Fibroblast of skin of right quadriceps (primary cell): ENCODE measurements at places on chromosomes 1 and 21.
A peak's percentile ranks its signal among the peaks of the same experiment; 100 is the strongest.

- DNase-seq: no peak
Observed at GRCh38 chr1:175669569-175669968, 73.8 kb downstream of the TNR start.

DNA sequence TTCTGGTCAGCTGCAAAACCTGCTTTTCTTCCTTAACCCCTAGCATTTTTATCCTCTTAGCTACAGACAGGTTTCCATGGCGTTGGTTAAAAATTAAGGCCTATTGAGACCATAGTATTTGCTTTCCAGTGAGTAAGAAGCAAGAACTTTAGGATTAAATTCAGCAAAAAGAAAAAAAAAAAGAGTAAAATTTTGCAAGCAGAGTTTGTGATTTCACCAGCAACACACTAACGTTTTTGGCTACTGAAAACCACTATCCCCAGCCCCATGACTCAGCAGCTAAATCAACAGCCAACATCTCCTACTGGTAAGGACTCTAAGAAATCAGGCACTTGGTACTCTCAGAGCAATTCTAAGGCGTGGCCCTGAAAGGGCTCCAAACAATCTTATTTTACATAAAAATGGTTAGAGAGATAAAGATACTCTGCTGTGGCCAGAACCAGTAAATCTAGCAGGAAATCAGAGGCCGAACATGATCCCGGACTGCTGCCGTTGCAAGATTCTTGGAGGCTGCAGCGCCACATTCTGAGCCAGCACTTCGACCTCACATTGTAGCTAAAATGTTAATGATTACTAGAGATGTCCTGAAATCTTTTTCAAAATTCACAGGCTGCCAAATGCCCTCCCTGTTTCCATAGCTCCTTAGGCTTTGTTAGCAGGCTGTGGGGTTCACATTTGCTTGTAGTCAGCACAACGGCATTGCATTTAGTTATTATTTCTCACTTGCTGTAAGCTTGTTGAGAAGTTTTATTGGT lies 1.6 kb upstream of the ENO1 start:
- DNase-seq: peak; percentile 97

DNA sequence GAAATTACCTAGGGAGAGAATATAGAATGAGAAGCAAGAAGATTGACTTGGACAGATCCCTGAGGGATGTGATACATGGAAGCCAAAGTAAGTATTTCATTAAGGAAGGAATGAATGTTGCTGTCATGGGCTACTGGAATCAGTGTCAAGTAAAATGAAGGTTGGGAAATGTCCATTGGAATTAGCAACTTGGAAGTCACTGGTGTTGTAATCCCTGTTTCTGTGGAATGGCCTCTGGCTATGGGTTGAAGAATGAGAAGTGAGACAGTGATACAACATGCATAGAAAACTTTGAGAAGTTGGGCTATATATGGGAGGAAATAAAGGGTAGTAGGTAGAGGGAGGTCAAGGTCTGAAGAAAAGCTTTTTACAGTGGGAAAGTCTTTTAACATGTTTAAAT lies 54.7 kb downstream of the CCDC18 start:
- no peak for DNase-seq

- DNase-seq: peak; percentile 0
Observed at GRCh38 chr1:103372866-103373265, 152.6 kb upstream of the RNPC3 start.

DNA sequence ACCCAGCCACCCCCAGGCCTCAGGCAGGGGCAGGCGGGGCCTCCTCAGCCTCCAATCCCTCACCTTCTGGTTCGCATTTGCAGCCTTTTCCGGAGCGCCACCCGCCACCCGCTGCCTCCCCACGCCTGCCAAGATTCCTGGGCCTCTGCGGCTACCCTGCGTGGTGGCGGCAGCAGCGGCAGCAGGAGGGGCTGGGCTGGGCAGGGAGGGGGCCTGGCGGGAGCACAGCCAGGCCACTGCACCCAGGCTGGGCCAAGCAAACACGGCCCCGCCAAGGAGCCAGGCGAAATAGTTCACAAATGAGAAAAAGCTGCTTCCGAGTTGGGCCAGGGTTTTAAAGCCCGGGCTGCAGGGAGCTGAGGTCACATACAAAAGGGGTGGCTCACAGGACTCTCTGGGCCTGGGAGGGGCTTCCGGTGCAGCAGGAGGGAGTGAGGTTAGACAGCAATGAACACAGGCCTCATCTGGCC lies 9.8 kb downstream of the COL8A2 start:
- peak; percentile 81 for DNase-seq

GRCh38 chr1:219161371-219161770 lies 12.3 kb upstream of the LYPLAL1 start:
- DNase-seq: no peak

GRCh38 chr1:156100205-156100995 lies 14.1 kb upstream of the LMNA start:
- no peak for DNase-seq

- DNase-seq: peak; percentile 41
Observed at GRCh38 chr1:63148825-63149645, 173.3 kb upstream of the FOXD3 start.
